ENCODE measurements at places on chromosomes 13 and 19.

GRCh38 chr13:26946684-26947343 lies 186.2 kb upstream of the GPR12 start:
- peak; percentile 28 for DNase-seq

- DNase-seq = no peak
Measured at GRCh38 chr13:39402221-39402970, 200.6 kb downstream of the LHFPL6 start.

- no peak for DNase-seq
Measured at GRCh38 chr19:31144075-31144870, 205.0 kb downstream of the TSHZ3 start.

DNA sequence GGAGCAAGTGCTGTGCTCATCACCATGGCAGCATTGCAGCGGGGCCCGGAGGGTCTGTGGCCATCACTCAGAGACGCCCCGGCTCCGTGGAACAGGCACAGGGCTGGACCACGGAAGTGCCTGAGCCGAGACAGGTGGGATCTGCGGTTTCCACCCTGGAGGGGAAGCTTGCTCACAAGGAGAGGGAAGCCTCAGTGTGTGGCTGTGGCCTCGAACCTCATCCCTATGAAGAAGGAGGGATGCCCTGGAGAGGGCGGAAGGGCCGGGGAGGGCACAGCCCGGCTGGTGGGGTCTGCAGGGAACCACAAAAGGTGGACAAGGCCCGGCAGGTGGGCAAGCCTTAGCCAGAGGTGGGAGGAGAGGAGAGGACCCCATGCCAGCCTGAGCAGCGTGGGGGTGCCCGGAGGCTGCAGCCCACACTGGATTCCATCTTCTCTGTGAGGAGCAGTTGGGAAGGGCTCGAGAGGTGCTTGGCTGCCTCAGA lies 30.4 kb upstream of the TMEM255B start:
- DNase-seq = no peak

- no peak for DNase-seq
Measured at GRCh38 chr19:4909156-4909896, at the start of gene UHRF1. UHRF1 (plus strand) TSS chr19:4909501; CDS start chr19:4910886, 1,385 bp downstream.

DNA sequence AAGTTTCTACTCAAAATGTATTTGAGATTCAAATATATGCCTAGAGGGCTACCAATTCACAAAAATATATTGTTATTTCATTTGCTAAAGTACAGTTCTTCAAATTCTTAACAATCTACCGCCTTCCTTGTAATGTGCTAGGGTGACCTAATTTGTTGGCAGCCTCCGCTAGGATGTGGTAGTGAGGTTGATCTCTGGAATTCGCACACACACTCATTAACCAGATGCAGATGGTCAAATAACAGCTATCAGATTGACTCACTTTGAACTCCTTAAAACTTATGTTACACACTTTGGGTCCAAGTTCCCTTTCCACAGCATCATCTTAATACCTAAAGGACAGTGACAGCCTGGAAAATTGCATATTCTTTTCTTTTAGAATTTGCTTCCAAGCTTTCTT lies 367.3 kb downstream of the DCT start:
- DNase-seq = peak; percentile 94

- DNase-seq = peak; percentile 12
Measured at GRCh38 chr13:37539976-37540605, 58.5 kb downstream of the POSTN start.

DNA sequence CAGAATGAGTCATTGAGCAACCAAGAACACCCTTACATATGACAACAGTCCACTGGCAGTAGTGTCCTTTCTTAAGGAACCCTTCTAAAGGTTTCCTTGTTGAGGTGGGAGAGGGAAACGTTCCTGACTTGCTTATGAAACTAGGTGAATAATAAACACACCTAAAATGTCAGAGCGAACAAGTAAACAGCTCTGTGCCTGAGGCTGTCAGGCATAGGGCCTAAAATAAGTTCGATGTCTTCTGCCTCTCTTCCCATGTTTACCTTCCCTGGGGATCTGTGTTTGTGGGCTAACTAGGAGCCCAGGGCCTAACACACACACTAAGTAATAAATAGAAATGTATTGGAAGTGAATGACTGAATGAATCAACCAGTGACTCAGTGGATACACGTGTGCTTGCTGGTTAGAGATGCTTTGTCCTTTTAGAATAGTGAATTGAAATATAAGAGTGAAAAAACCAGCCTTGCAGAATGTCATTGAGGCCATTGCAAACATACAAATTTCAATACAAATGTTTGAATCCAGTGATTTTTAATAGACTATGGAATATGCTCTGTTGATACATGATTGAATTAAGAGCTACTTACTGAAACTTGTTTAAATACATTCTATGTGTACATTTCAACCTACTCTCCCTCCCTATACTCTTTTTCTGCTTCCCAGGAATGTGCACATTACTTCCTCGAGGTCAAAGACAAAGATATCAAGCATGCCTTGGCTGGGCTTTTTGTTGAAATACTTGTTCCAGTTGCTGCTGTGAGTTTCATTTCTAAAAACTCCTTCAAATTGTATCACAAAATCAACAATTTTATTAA lies 102.9 kb downstream of the FRY start:
- no peak for DNase-seq

DNA sequence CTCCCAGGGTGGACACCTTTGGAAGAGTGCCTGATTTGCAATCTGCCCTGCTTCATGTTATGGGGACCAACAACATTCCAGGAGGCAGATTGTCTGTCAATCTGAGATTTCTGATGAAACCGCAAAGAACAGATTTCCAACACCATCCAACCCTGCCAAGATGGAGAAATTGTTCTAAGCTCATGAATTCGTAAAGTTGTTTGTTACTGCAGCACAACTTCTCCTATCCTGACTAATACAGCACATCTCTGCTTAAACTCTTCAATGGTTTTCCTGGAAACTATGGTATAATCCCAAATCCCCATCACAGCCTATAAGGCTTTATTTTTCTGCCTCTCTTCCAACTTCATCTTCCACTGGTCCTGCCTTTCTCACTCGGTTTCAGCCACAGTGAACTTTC lies 210.3 kb upstream of the TSHZ3 start:
- DNase-seq = no peak

- DNase-seq = no peak
Measured at GRCh38 chr13:31629085-31629780, 110.1 kb upstream of the RXFP2 start.

DNA sequence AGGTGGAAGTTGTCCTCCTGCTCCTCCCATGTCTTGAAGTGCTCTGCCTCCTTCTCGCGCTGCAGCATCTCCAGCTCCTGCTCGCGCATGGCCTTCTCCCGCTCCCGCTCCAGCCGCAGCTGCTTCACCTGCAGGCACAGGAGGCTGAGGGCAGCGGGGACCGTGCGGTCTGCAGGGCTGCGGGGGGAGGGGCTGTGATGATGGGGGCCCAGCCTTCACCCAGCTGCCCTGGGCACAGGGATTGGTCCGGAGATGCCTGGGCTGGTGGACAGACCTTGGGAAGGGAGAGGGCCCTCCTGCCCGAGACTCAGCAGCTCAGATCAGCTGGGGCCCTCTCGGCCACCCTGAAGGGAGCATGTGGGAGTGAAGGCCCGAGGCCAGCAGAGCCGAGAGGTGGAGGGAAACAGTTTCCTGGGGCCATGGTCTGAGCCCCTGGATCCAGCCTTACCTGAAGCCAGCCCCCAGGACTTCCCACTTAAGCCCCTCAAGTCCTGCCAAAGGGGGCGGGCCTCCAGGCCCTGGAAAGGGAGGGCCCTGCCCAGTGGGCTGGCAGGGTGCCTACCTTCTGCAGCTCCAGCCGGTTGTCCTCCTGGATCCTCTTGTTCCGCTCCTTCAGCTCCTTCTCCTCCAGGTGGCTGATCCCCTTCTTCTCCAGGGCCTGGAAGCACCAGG lies 6.3 kb downstream of the CACTIN start:
- DNase-seq = no peak

All from astrocyte of the cerebellum (primary cell).